Stimulated activated CD4-positive, alpha-beta T cell treated with anti-CD3 and anti-CD28 coated beads, TNF-alpha, amount 100 ng/mL, for 48 hours (primary cell): ENCODE measurements at places on chromosomes 6 and 20.

- DNase-seq = no peak
Observed at GRCh38 chr6:62262283-62262682, 23.7 kb downstream of the KHDRBS2 start.

- no peak for DNase-seq
Observed at GRCh38 chr20:37880726-37881591, 22.0 kb upstream of the VSTM2L start.

DNA sequence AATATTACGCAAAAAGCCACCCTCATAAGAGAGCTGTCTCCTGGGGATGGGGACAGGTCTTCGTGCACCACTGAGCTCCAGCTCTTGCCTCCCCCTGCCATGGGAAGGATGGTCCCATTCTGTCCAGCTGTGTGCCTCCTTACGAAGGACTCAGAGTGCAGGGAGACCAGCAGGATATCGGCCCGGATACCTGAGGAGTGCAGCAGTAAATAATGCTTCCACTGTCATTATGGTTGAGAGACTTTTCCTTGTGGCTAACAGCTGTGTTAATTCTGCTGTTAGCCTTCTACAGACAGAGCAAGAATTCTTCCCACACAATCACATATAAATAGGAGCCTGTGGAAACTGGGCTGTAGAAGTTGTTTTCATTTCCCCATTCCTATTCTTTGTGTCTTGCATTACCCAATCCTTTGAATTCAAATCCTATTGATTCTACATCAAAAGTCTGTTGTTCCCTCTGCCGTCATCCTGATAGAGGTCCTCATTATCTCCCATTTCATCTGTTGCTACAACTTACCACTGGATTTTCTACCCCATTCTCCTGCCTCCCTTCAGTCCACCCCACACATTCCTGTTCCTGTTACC is 364.6 kb upstream of the SOX4 start:
- no peak for DNase-seq

DNA sequence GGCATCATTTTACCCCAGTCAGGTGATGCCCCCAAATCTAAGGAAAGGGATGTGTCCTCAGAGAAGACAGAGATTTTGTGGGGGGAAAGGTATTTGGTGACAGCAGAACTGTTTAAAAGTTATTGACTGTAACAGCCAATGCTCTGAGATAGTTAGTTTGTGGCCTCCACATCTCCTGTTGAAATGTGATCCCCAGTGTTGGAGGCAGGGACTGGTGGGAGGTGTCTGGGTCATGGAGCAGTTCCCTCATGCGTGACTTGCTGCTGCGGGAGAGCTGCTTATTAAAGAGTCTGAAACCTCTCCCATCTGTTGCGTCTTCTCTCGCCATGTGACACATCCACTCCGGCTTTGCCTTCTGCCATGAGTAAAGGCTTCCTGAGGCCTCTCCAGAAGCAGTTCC is 282.8 kb upstream of the FOXQ1 start:
- no peak for DNase-seq

DNA sequence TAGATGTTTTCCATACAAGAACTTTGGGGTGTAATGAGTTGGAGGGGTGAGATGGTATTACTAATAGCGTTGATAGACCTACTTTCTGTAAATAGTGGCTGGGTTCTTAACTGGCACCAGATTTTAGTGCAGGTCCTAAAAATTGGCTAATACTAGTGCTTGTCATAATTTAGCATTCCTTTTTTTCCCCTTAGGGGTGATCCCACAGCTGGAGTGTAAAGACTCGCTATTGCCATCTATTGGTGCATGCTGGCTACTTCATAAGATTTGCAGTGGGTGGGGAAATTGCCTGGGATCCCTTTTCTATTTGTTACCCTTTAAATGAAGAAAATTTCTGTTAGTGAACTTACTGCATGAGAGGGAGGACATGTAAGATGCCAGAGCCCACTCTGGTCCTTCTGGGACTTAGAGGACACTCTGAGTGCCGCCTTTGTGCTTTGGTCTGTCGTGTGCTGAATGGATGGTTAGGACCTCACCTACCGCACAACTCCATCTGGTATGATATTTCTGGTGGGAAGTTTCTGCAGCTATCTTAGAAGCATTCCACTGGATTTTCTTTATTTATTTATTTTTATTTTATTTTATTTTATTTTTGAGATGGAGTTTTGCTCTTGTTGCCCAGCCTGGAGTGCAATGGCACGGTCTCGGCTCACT is 195.5 kb downstream of the JARID2 start:
- no peak for DNase-seq

- no peak for DNase-seq
Observed at GRCh38 chr6:142843361-142843760, 101.6 kb downstream of the HIVEP2 start.

- no peak for DNase-seq
Observed at GRCh38 chr20:24676978-24677370, 207.5 kb downstream of the SYNDIG1 start.

DNA sequence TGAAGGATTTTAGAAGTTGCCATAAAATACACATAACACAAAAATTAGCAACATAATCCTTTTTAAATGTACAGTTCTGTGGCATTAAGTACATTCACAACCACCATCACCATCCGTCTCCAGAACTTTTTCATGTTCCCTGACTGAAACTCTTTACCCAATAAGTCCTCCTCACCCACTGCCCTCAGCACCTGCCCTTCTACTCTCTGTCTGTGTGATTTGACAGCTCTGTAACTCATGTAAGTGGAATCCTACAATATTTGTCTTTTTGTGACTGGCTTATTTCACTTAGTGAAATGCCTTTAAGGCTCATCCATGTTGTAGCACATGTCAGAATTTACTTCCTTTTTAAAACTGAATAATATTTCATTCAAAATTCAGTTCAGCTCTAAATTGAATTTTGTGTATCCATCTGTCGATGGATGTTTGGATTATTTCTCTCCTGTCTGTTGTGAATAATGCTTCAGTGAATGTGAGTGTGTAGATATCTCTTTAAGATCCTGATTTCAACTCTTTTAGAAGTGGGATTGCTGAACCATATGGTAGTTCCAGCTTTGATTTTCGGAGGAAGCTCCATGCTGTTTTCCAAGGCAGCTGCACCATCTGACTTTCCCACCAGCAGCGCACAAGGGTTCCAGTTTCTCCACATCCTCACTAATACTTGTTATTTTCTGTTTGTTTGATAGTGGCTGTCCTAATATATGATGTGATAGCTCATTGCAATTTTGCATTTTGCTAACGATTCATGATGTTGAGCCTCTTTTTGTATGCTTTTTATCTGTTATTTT is 4.2 kb downstream of the ENTPD6 start:
- DNase-seq = no peak

GRCh38 chr6:8839626-8840025 is 404.3 kb upstream of the SLC35B3 start:
- no peak for DNase-seq

GRCh38 chr20:32664012-32664677 is 9.6 kb downstream of the C20orf203 start:
- DNase-seq = no peak

DNA sequence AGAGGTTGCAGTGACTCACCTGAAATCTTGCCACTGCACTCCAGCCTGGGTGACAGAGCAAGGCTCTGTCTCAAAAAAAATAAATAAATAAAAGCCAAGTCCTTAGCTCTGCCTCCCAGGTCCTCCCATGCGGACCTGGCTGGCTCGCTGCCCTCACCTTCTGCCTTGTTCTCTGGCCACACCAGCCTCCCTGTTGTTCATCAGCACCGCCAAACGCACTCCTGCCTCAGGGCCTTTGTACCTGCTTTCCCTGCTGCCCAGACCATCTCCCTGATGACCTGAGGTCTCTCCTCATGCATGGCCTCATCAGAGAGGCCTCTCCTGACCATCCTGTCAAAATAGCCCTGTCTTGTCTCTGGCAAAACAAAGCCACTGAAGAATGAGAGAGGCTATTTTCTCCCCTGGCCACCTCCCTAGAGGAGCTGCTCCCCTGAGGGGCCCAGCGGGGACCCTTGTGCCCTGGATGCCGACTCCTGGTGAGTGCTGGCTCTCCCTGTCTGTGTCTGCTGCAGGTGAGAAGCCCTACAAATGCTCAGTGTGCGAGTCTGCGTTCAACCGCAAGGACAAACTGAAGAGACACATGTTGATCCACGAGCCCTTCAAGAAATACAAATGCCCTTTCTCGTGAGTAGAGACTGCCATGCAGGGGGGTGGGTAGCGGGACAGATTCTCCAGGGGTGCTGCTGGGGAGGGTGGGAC is 22.6 kb upstream of the CHMP4B start:
- DNase-seq = no peak

GRCh38 chr20:60760256-60761000 is 491.6 kb upstream of the CDH4 start:
- no peak for DNase-seq

DNA sequence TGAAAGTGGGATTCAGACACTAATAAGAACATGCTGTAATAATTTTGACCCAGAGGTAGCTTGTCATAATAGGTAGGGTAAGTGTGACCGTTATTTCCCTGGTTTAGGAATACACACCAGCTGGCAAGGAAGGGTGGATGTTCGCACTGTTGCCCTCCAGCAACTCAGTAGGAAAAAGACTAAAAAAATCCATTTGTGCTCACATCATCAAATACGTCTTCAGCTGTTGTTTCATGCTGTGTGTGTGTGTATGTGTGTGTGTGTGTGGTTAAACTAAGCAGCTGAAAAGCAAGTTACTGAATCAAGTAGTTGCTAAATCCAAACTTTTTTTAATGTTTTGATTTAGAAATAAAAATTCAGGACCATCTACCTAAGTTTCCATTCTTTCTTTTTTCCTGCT is 218.7 kb downstream of the TRDN start:
- DNase-seq = no peak

- DNase-seq = no peak
Observed at GRCh38 chr6:109609737-109610136, 81.3 kb downstream of the AK9 start.
